ENCODE measurements at places on chromosomes 16 and 17. TPM values are rescaled to one million over a fixed set of nuclear protein-coding genes. Genes with fewer than 3 reads are reported as not detected.
A peak's percentile ranks its signal among the peaks of the same experiment; 100 is the strongest.

DNA sequence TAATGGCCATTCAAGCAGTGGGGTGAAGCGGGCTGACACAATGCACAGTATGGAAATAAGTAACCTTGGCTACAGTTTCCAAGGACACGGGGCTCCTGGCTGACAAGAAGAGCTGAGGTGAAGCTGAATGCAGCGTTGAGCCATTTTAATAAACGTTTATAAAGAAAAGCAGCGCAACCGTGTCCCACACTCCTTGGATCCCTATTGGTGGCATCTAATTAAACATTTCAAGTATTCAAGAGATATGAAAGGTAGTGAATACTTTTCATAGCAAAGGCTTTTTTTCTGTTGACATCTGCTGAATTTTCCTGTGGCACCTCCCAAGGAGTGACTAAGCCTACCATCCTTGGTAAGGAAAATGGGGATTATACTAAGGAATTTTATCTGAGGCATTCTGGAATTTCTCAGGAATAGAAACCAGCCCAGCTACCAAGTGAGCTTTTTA lies 26.5 kb downstream of the DUSP14 start:
- DNase-seq: peak; percentile 42

DNA sequence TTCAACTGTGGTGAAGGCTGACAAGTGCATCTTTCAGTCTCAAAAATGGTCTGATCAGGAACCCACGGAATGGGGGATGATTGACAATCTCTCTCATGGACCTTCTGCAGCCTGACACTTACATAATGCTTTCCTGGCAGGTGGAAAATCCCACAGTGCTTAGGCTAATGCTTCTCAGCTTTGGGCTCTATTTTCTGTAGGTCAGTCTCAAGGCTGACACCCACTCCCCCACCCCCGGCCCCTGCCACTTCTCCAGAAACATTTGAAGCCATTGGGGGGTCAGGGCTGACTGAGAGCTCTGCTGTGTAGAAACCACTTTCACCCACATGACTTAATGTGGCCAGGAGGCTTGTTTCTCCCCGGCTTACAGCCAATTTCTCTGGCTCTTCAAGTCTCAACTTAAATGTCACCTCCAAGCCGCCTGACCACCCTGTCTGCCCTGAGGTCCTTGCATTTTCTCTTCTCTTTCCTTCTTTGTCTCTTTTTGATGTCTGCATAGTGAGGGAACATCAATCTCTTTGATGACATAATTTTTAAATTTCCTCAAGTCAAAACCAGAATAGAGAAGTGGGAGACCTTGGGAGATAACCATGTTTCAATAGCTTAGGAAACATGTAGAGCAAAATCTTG lies 16.7 kb upstream of the IRF8 start:
- DNase-seq: no peak

DNA sequence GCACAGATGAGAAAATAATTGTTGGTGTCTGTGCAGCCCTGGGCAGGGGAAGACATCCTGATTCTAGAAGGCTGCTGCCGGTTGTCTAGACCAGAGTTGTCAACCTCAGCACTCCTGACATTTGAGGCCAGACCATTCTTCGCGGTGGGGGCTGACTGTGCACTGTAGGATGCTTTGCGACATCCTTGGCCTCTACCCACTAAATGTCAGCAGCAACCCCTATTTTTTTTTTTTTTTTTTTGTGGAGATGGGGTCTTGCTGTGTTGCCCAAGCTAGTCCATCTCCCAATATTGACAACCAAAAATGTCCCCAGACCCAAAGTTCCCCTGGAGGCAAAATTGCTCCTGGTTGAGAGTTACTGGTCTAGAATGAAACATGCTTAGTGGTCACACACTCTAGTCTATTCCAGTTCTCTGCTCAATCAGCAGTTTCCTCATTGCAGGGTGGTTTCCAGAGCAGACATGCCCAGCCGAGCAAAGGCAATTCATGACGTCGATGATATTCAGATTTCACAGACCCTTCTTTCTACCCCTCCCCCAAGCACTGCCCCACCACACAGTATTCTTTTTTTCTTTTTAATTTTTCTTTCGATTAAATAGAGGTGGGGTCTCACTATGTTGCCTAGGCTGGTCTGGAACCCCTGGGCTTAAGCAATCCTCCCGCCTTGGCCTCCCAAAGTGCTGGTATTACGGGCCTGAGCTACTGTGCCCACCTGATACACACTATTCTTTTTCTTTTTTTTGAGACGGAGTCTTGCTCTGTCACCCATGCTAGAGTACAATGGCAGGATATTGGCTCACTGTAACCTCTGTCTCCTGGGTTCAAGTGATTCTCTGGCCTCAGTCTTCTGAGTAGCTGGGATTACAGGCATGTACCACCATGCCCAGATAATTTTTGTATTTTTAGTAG lies 9.0 kb downstream of the C17orf99 start:
- peak; percentile 60 for DNase-seq

DNA sequence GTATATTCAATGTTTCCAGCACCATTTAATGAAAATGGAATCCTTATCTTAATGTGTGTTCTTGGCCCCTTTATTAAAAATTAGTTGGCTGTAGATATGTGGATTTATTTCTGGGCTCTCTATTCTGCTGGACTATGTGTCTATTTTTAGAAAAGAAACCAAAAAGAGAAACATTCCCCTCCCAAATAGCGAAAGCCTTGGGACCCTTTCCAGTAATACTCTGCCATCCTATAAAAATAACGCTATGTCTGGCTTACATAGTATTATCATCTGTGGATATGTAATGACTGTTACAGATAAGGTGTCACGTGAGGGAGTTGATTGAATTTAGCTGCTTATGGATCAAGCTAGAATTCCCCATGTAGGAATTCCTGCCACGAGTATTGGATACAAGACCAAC lies 279.3 kb upstream of the KIF2B start:
- no peak for DNase-seq

SLC25A11 gene
- total RNA-seq: 73.2 TPM

PDILT gene
- total RNA-seq: 34.8 TPM

SPATA22 gene
- total RNA-seq: not detected
